NCI-H526 (cell line): ENCODE measurements at places on chromosomes 1 and 21.

DNA sequence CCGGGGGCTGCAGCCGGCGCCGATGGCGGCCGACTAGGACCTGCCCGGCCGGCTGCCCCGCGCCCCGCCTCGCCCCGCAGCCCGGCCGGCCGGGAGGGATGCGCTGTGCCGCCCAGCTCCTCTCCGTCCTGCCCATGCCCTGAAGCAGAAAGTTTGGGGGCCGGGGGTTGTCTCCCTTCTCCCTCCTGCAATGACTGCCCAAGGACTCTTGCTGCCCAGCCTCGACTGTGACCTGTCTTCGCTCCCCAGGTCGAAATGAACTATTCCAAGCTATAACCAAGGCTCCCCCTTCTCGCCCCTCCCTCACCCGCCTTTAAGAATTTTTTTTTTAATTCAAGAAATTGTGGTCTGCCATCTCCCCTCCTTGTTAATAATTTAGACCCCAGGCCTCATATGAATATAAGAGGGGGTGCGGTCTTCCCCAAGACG lies 361 bp downstream of the TMCC2 start:
- no peak for DNase-seq

DNA sequence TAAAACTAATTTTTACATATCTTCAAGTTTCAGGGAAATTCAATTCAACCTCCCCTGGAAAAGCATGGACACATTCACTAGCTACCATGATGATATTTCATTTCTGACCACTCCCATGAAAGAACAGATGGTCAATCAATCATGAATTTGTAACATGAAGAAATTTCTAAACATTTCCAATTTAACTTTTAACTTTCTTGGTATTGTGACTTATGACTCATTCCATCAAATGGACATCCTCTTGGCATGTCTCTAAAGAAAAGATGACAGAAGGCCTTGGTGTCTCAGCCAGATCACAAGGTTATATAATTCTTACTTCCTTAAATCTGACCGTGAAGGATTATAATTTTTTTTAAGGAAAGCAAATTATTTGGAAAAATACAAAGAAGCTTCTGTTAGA lies 10.5 kb upstream of the MCOLN3 start:
- DNase-seq: no peak

DNA sequence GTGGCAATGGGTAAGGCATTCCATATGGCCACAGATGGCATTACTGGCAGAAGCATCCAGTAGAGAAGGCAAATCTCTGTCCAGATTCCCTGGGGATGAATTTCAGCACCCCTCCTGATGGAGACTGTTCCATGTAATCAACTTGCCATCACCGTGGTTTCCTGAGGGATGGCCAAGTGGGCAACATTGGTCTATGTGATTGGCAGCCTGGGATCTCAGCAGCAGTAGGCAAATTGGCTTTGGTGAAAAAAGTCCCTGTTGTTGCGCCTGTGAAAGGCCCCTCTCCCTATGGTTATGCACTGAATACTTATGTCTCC lies 19.3 kb downstream of the DMRTB1 start:
- no peak for DNase-seq

GRCh38 chr21:28865488-28866186 lies 127.0 kb downstream of the LTN1 start:
- DNase-seq: no peak

GRCh38 chr1:1004420-1004779 lies 4.5 kb upstream of the HES4 start:
- no peak for DNase-seq

GRCh38 chr1:200381256-200381984 lies 28.4 kb downstream of the ZNF281 start:
- no peak for DNase-seq

GRCh38 chr1:187157115-187157514 lies 328.4 kb downstream of the PLA2G4A start:
- DNase-seq: no peak

- no peak for DNase-seq
Observed at GRCh38 chr1:99829269-99829668, 20.9 kb upstream of the AGL start.

- DNase-seq: no peak
Observed at GRCh38 chr1:9822490-9822889, 1.3 kb downstream of the CLSTN1 start.

GRCh38 chr1:86419277-86419903 lies 4.6 kb upstream of the CLCA2 start:
- peak; percentile 24 for DNase-seq
